ENCODE measurements at places on chromosomes 7 and 10. TPM values are rescaled to one million over a fixed set of nuclear protein-coding genes. Genes with fewer than 3 reads are reported as not detected.

Gene CHRM2
- total RNA-seq: 0.24 TPM

Gene OR2A12
- not detected for total RNA-seq

Gene EEF1AKMT2
- 15.4 TPM for total RNA-seq

Gene KMT2C
- 18.1 TPM for total RNA-seq

Gene CDHR3
- 0.48 TPM for total RNA-seq

Gene PIP
- total RNA-seq: not detected

Gene CCDC172
- not detected for total RNA-seq

Gene ANKMY2
- 8.0 TPM for total RNA-seq

Gene TMEM270
- not detected for total RNA-seq

Gene PDE6C
- not detected for total RNA-seq

Gene PRLHR
- total RNA-seq: not detected

Gene FOXP2
- total RNA-seq: 5.8 TPM

Gene SKIDA1
- under 0.01 TPM for total RNA-seq

Gene CALHM1
- total RNA-seq: not detected

Gene ADRA2A
- total RNA-seq: not detected
